ENCODE measurements at places on chromosomes 7 and 10. TPM values are rescaled to one million over a fixed set of nuclear protein-coding genes. Genes with fewer than 3 reads are reported as not detected.

PDE1C gene
- 1.2 TPM for total RNA-seq

SH2D4B gene
- total RNA-seq: not detected

HTR5A gene
- not detected for total RNA-seq

SEMA3D gene
- 0.23 TPM for total RNA-seq

DPP6 gene
- 2.9 TPM for total RNA-seq

C10orf62 gene
- total RNA-seq: 1.9 TPM
